ENCODE measurements at places on chromosomes 16 and 17.

- DNase-seq: no peak
Measured at GRCh38 chr17:49553676-49554335, 21.9 kb upstream of the NXPH3 start.

DNA sequence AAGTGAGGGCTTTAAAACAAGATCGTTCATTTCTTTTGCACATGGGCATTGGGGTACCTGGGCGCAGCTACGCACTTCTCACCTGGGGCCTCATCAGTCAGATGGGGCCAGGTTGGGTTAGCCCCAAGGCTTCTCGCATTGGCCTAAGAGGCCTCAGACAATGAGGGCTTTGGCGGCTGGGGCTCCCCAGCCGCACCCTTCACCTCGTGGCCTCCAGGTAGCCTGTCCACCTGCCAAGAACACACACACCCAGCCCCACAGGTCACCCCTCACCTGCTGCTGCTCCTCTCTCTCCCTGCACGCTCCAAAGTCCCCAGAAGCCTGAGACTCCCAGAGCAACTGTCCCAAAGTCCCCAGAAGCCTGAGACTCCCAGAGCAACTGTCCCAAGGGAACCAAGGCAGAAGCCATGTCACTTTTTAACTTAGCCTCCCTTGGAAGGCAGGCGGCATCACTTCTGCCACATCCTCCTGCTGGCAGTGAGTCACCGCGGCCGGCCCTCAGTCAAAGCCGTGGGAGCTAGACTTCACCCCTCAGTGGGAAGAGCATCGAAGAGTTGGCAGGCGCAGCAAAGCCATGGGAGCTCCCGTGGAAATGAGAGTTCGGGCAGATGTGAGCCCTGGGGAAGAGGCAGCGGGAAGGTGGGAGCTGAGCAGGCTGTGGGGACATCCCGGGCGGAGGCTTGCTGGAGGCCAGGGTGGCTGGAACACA, 78.9 kb upstream of the PLCG2 start:
- no peak for DNase-seq

GRCh38 chr17:49247944-49248343, 17.4 kb upstream of the PHOSPHO1 start:
- DNase-seq: no peak

DNA sequence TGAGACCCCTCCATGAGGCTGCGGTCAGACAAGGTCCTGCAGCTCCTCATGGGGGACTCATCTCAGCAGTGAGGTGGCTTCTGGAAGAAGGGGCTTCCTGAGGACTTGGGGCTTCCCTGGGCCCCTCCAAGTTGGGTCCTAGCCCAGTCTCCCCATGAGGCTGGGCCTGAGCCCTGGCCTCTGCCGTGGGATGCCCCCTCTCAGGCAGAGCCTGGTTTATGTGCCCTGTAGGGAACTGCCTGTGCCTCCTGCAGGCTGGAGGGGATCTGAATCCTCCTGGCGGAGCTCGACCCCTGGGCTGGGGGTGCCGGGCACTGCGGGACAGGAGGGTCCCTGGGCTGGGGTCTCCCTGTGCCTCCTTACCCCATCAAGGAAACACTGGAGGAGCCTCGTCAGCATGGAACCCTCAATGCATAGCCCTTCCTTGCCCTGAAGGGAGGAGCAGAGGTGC, 45.8 kb downstream of the TNFRSF13B start:
- DNase-seq: no peak

- DNase-seq: no peak
Measured at GRCh38 chr16:53775821-53776431, 72.0 kb downstream of the FTO start.

GRCh38 chr16:1078579-1079021, 6.1 kb downstream of the SSTR5 start:
- DNase-seq: no peak

- no peak for DNase-seq
Measured at GRCh38 chr16:19926449-19927390, 42.1 kb upstream of the GPRC5B start.

DNA sequence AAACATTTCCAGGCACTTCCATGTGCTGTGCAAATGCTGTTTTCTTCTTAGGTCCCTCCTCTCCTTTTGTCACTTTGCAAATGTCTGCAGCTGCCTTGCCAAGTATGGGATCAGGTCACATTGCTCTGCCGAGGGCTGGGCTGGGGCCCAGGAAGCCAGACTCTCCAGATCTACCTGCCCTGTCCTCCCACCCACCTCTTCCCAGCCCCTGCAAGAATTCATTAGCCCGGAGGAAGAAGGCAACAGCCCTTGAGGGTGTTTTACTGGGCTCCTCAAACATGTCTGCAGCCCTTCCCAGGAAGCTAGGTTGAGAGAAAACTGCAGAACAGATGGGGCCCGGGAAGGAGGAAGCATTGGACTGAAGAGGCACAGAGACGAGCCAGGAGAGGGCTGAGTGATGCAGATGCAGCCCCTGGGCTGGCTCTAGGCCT, 47.1 kb downstream of the WSB1 start:
- DNase-seq: no peak

- no peak for DNase-seq
Measured at GRCh38 chr16:8678068-8678927, 3.9 kb downstream of the ABAT start.

DNA sequence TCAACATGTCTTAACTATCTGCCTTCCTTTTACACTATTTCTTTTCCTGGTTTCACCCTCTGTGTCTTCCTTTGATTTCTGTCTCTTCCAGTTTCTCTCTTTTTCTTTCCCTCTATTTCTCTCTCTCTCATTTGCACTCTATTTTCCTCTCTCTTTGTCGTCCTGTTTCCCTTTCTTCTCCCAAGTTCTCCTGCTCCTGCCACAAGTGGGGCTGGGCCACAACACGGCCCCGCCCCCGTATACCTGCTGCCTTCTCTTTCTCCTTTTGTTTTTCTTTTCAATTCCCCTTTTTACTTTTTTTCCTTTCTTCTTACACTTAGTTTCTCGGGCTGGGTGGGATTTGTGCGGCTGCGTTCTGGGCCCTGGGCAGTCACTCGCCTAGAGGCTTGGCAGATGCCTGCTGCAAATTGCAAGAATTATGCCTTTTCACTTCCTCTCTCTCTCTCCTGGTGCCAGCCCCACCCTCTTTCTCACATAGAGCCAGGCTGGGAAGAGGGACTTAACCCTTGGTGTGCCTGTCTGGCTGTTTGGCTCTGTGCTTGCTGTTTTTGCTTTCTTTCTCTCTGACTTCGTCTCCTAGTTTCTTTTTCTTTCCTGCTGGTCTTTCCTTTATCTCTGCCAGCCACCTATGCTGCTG, 2139.4 kb downstream of the TP53TG3F start:
- DNase-seq: no peak

GRCh38 chr17:32671896-32672295, 185.1 kb downstream of the CDK5R1 start:
- no peak for DNase-seq

DNA sequence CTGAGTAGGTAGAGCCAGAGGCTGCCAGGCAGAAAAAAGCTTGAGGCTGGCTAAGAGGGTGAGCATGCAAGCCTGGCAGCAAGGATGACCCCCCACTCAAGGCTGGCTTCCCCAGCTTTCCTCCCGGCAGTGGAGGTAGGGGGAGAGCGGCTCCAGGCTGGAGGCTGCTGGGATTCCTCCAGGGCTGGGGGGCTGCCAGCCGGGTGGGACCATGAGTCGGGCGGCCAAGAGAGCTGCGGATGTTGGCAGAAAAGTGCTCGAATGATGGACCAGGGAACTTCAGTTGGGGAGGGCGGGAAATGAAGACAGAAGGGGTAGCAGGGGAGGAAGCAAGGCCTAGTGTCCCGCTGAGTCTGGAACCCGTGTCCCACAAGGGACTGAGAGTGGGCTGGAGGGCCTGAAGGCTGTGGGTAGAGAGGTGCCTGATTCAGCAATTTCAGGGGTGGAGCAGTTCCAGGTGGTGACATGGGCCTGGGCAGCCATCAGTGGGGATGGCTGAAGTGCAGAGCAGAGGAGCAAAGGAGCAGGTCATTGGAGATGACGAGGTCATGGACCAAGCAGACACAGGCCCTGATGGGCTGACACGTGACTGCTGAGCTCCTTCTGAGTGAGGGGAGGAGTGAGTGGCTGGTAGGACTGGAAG, 20.3 kb downstream of the HSD11B2 start:
- DNase-seq: no peak

All from activated T-cell treated with anti-CD3 and anti-CD28 coated beads, Interleukin-2, amount 50 U/mL, for 1 hour (primary cell).